ENCODE measurements at places on chromosomes 3 and 15. TPM values are rescaled to one million over a fixed set of nuclear protein-coding genes. Genes with fewer than 3 reads are reported as not detected.

- no peak for DNase-seq
Observed at GRCh38 chr3:50983887-50984286, 309.2 kb downstream of the DOCK3 start.

- DNase-seq, result no peak
Observed at GRCh38 chr3:137709011-137709601, 55.0 kb upstream of the SOX14 start.

DNA sequence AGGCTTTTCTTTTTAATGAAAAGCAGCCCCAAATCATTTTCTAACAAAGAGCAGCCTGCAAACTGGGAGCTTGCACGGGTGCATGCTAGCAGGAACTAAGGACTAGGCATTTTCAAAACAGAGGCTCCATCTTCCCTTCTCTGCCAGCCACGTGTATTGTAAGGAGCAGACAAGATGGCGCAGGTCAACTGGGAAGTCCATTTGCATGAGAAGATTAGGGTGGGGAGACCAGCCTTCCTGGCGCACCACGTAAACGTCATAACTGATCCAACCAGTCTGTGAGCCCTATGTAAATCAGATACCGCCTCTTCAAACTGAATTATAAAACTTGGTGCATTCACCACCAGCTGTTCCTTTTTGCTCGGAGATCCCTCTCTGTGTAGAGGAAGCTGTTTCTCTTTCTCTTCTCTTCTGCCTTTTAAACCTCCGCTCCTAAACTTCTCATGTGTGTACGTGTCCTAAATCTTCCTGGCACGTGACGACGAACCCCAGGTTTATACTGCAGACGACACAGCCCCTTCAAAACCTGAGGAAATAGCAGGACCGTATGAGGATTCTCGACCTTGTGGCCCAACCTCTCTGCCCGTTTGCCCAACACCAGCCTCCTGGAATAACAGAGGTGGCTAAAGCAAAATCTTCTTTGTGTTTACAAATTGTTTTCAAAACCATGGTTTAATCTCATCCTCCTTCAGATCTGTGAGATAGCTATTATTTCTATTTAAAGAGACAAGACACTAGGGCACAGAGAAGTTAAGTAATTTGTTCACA, 26.4 kb upstream of the SLC30A4 start:
- no peak for DNase-seq

NLGN1 gene
- 5.2 TPM for total RNA-seq

Measured in ascending aorta (tissue), 2 donors.